AG20443 (cell line): ENCODE measurements at places on chromosomes 2 and 18.
A peak's percentile ranks its signal among the peaks of the same experiment; 100 is the strongest.

DNA sequence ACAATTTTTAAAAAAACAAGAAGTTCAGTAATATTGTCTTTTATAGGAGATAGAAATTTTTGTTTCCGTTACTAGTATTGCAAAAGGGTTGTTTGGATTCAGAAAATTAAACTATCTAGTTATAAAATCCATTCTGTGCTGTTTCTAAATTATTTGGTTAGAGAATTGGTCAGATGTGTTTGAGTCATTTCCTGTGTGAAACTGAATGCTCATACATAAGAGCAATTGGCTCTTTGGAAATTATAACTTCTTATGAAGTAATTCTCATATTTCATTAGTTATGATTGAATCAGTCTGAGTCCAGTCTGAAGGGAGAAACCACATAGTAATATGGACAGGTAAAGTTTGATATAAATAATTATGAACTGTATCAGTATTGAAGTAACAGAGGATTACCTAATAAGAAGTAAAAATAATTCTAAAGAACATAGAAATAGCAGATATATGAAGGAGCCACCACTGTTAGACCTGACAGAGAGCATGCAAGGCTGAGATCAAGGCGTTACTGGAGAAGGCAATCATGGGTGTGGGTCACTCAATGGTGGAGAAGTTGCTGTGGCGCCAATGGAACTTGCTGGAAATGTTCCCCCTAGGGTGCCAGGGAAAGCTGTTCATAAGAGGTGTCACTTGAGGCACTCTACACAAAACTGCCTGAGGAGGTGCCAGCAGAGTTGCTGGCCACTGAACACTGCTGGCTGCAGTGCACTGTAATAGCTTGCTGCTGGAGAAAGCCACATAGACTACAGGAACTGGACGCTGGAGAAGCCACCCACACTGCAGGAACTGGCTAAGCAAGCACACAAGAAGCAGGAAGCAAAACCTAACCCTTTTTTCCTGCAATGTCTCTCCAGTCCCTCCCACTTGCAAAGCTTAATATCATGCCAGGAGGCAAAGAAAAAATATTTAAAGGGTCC, 18.0 kb upstream of the FAP start:
- DNase-seq: peak; percentile 61

DNA sequence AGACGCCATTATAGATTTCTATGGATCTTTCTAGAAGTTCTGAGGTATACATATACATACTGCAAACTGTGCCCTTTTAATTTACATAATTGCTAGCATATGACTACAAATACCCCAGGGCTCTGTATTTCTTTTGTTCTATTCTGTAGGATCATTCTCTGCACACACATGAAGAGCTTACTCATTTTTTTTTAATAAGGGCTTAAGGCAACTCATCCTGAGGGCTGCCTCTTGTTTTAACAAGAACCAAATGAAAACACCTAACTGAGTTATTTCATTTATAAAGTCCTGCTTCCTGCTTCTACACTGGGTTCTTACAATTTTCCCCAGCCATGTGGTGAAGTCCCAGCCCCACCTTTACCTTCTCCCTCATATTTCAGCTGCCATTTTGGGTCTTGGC, 390.5 kb downstream of the IRS1 start:
- DNase-seq: no peak

DNA sequence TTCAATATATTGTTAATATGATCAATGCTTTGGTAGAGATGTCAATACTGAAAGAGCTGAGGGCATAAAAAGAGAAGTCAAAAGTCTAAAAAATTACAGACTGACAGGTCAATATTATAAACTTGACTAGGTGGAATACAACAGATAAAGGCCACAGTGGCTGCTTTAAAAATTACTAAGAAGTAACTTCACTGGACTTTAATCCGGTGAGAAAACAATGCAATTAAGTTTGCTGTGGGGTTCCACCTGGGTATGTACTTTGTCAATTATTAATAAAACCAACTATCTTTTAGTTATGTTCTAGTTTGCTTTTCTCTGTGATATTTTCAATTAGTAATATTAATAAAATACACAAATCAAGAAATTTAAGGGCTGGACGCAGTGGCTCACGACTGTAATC, 44.7 kb downstream of the RAPH1 start:
- no peak for DNase-seq

DNA sequence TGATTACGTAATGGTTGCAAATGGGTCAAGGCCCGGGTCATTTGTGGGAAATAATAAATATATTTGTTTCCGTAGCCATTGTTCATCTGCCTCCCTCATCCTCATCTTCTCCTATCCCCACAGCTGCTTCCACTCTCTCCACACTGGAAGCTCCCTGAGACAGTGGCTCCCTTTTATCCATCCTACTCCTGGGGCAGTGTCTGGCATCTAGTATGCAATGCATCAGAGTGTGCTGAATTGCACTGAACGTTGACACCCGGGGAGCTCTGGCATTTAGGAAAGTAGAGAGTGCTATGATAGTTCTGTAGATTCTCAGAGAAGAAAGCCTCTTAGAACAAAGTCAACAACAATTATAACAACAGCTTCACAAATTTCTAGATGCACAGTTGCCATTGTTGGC, 45.5 kb upstream of the NAB1 start:
- no peak for DNase-seq

GRCh38 chr2:195575879-195576401, 81.1 kb upstream of the SLC39A10 start:
- DNase-seq: peak; percentile 79

DNA sequence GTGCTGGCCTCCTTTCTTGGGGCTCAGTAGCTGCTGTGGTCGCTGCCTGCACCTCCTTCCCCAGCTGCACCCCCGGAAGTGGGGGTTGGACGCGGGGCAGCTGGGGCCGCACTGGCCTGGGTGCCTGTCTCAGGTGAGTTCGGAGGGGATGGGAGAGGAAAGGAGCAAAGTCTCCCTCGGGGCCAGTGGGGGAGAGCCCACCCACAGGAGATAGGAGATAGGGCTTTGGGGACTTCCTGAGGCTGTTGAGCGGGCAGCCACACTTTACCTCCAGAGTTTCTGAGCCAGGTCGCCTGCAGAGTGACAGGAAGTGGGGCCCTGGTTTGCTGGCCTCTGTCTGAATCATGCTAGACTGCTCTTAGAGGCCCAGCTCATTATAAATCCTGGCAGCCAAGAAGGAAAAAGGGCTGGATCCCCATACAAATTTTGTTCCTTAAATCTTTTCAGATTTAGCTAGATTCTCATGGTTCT, 8.1 kb downstream of the MBP start:
- DNase-seq: no peak

- no peak for DNase-seq
Observed at GRCh38 chr2:234714711-234715110, 217.8 kb upstream of the ARL4C start.

DNA sequence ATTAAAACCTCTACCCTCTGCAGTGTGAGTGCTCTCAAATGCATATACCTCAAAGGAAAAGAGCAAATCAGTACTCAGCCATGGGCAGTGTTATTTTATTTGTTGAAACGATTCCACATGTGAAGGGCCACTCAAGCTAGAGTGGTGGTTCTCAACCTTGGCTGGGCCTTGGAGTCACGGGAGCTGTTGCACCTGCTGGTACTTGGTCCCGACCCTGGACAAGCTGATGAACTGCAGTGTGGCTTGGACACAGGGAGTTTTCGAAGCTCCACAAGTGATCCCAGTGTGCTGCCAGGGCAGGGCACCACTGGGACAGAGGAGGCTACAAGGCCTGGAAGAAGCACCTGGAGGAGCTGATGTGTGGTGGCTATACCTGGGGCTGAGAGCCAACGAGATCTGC, 19.7 kb downstream of the GNLY start:
- no peak for DNase-seq

GRCh38 chr2:31429759-31430438, 15.4 kb upstream of the XDH start:
- DNase-seq: no peak

- no peak for DNase-seq
Observed at GRCh38 chr2:96733931-96734330, 5.9 kb downstream of the LMAN2L start.
